ENCODE measurements at places on chromosomes 11 and 22.
A peak's percentile ranks its signal among the peaks of the same experiment; 100 is the strongest.

- no peak for DNase-seq
These were observed 7.6 kb downstream of the ARVCF start for GRCh38 chr22:20009018-20009491.

DNA sequence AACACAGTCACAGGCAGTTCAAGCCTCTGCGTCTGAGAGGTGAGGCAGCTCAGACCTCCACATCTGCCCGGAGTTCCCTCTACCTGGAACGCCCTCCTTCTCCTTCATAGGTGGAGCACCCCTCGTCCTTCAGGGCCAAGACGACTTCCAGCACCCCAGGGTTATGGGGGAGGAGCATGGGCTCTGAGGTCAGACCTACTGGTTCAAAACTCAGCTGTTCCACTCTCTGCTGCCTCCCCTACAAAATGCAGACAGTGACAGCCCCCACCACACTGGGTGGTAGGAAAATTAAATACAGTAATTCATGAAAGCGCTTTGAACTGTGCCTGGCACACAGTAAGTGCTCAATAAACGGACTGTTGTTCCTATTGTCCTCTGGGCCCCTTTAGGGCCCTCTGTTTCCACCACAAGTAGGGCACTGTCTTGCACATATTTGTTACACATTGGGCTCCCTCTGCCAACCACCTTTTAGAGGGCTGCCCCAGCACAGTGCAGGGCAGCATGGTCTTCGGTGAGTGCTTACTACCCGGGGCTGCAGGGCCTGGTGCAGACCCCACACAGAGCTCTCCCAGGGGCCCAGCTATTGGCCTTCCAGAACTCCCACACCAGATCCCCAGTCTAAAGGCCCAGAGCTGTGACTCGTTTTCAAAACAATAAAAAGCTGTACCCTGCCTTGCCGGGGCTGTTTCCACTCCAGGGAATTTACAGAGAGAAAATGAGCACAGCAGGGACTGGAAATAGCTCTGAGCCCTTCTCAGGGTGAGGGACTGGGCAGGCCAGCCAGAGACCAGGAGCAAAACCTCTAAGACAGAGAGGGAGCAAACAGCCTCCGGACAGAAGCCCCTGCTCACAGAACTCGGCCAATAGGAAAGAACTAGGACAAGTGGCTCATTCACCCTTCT, 2.5 kb downstream of the TMEM184B start:
- DNase-seq, result no peak

GRCh38 chr11:17529844-17530185, 14.4 kb downstream of the USH1C start:
- DNase-seq, result no peak

- DNase-seq, result peak; percentile 26
These were observed 11.0 kb upstream of the PTPN5 start for GRCh38 chr11:18802381-18803257.

DNA sequence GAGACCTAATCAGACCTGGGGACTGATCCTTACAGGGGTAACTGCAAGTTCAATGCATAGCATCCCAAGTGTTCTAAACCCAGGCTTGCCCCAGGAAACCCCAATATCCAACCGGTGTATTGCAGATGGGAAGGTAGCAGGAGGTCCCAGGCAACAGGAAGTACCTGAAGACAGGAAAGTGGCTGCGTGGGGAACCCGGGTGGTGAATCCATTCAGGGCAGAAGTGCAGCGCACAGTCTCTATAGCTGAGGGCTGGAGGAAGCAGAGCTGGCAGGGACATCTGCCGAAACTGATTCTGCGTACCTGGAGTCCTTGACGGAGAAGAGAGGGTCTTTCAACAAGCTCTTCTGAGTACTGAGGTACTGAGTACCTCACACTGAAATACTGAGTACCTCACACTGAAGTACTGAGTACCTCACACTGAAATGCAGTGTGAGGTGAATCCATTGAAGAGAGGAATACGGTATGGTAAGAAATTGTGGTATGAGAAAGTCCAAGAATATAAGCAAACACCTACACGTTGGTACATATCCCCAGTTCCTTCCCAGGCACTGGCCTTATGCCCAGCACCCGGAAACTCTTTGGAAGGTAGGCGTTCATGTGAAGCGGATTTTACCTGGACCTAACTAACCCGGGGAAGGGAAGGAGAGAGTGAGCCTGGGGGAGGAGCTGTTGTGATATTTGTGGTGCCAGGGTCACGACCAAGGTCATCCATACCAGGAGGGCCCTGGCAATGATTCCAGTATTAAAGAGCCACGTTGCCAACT, 20.1 kb downstream of the SCN4B start:
- no peak for DNase-seq

- DNase-seq, result no peak
These were observed 122.2 kb downstream of the ST3GAL4 start for GRCh38 chr11:126477535-126478305.

GRCh38 chr11:126391970-126392632, 36.6 kb downstream of the ST3GAL4 start:
- peak; percentile 37 for DNase-seq

DNA sequence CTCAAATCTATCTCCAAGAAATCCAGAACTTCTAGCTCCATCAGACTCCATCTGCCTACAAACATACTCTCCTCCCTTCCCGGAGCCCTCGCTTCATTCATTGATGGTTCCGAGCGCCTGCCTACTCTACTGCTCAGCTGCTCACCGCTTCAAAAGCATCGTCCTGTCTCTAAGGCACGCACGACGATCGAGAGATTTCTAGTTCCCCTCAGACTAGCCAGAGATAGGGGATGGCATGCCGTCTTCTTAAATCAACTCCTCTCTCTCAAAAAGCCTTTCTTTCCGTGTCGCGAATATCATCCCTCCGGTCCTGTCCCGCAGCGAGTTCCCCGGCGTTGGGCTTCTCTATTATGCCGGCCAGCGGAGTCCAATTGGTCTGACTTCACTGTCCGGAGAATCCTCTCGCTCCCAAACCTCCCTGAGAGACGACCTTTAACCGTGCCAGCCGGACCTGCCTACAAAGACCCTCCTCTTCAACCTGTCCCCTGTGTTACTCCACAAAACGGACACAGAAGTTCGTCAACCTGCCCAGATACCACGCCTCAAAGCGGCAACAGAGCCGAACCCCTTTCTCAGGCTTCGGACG, 592 bp downstream of the EEF1G start:
- DNase-seq, result peak; percentile 23

DNA sequence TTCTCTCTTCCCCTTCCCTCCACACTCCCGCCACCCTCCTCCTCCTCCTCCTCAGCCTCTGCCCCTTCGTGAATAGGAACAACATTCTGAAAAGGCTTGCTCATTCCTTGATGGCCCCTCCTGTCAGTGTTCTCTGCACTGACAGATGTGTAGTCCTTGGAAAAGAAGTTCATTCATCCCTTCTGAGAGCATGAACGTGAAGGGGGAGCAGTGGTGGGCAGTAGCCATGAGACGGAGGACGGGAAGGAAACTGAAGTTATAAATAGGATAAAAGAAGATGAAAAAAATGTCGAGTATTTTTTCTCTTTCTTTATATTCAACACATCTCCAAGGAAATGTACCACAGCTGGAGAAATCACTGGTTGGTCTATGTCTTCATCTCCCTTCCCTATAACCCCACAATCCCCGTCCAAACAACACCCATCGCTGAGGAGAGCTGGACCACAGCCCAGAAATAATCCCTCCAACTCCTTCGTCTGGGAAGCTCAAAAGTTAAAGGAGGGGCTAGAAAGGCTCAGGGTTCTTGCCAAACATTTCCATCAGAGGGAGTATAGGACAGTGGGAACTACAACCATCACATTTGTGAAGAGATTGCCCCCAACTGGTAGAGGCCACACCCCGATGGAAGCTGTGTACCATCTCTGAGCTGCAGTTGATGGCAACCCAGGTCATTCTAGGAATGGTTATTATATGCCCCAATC, 33.5 kb downstream of the ETS1 start:
- DNase-seq, result peak; percentile 64

DNA sequence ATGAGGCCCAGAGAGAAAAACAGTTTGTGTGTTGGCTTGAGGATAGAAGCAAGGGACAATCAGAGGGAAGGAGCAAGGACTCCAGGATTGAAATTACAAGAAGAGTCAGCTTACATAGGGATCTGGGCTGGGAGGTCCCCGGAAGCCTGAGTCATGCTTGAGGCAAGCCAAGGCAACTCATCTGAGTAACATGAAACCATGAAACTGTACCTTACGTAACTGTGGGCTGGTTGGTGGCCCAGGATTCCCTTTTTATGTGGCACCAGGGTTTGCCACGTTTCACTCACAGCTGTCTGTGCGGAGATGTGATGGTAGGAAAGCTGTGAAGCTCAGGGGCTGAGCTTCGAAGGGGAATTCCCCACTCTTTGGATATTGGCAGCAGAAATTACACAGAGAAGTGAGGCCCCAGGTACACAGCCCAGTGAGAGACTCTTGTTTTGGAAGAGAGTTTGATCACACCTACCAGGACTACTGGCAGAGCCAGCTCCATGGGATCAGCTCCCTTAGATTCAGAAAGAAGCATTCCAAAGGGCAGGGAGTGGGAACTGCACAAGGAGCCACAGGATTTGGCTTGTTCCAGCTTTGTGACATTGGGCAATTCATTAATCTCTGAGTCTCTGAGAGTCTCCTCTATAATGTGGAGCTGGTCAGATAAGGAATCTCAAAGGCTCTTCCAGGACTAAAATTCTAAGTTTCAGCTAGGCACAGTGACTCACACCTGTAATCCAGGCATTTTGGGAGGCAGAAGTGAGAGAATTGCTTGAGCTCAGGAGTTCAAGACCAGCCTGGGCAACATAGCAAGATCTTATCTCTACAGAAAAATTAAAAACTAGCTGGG, 7.8 kb downstream of the SLC5A1 start:
- peak; percentile 15 for DNase-seq

DNA sequence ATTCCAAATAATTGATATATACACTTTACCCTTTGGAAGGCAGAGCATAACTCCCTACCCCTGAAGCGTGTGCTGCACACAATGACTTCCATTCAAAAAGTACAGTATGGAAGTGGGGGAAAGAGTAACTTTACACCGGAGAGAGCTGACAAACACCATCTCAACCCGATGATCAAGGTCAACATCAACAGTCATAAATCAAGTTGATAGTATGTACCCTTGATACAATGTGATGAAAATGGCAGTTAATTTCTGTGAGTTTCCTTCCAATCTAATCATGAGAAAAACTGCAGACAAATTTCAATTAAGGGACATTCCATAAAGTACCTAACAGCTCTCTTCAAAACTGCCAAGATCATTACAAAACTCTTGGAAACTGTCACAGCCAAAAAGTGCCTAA, 6.0 kb upstream of the DEUP1 start:
- DNase-seq, result no peak

DNA sequence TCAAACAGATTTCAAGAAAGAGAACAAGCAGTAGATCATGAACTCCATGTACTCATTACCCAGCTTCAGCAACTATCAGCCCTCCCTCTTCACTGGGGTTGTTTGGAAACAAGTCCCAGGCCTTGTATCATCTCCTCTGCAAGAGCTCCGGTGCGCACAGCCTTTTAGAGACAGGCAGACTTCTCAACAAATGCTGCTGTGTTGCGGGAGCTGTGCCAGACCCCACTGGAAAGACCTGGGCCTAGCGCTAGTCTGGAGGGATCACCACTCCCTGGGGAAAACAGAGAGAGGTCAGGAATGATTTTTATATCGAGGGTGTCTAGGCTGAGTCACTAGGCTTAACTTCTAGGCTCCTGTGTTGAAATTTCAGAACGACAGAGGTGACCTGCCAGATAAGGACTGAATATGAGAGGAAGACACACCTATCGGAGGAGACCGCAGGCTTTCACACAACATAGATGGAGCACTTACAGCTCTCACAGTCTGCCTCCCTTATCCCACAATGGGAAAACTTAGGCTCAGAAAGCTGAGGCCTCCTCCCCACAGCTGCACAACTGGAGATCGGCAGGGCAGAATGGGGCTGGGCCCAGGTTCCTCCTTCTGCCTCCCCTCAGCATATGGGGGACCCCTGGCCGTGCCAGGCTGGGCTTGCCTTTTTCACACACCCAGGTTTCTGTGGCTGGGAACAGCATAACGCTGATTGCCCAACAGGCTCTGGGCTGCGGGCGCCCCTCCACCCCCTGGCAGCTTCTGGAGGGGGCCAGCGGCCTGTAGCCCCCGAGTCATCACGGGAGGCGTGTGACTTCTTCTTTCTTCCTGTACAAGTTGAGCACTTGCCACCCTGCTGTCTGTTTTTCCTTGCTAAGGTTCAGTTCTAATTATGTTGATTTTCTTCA, 86.0 kb downstream of the PKNOX2 start:
- DNase-seq, result no peak

DNA sequence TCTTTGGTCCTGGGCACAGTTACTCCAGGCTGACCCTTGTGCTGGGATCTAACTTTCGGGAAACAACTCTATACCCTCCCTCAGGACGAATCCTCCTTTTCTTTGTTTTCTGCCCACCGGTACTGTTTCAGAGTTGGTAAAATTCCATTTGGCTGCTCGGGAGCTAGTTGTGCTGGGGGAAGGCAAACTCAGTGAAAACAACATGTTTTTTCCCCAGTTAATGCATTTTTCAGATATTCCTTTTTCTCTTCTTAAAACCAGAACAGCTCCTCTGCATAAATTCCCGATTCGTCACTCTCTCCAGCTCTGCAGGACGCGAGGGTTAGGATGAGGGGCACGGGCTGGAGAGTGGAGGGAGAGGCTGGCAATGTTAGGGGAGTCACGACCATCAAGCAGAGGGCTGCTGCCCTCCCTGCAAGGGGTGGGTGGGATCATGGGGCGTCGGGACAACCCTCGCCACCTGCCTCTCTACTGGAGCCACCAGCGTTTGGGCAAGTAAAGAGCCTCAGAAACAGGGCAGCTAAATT, 31.3 kb downstream of the LRRC10B start:
- peak; percentile 66 for DNase-seq

GRCh38 chr11:10784232-10785145, 24.2 kb downstream of the EIF4G2 start:
- DNase-seq, result peak; percentile 46

DNA sequence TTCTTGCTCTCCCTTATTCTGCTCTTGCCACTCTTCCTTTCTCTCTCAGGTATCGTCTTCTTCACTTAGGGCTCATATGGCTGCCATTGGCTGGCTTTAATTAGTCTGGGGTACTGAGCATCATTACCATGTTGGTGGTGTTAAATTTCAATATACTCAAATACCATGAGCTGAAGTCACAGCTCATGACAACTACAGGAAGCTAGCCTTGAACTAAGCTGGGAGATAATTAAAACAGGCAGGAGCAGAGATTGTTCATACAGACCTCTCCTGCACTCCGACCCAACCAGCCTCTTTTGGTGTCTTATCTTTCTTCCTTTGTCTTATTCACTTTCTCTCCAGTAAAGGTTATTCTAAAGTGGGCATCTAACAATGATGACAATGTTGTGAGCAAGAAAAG, 130.9 kb upstream of the BLID start:
- DNase-seq, result no peak

GRCh38 chr22:36182857-36183256, 18.8 kb downstream of the APOL4 start:
- no peak for DNase-seq

DNA sequence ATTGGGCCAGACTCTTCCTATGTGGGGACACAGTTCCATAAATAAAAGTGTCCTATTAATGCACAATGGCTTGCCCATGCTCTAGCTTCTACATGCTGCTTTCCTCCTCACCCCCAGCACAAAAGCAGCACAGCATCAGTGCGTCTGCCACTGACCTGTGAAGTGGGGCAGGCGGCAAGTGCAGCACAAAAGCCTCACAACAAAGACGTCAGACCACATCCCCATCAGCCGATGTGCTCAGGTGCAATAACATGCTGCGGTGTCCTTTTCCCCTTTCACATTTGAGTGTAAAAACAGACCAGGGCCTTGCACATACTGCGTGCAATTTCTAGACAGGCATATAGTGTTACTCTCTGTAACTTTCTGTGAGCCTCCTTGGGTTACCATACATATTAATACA, 12.8 kb downstream of the DKK3 start:
- DNase-seq, result no peak
